ENCODE measurements at places on chromosomes 4 and X. TPM values are rescaled to one million over a fixed set of nuclear protein-coding genes. Genes with fewer than 3 reads are reported as not detected.

DUX4 gene
- not detected for polyA plus RNA-seq

NEUROG2 gene
- polyA plus RNA-seq = not detected

GUCY2F gene
- not detected for polyA plus RNA-seq

F11 gene
- 7.1 TPM for polyA plus RNA-seq

PABPC1L2A gene
- not detected for polyA plus RNA-seq

STIM2 gene
- 12.2 TPM for polyA plus RNA-seq

ARMCX4 gene
- polyA plus RNA-seq = 5.2 TPM

ZMAT1 gene
- polyA plus RNA-seq = 2.3 TPM

SRPK3 gene
- 0.32 TPM for polyA plus RNA-seq

XAGE1A gene
- not detected for polyA plus RNA-seq

HTRA3 gene
- polyA plus RNA-seq = 39.4 TPM

GAGE12H gene
- polyA plus RNA-seq = not detected

IL1RAPL2 gene
- not detected for polyA plus RNA-seq

GABRA4 gene
- 0.04 TPM for polyA plus RNA-seq

TLR7 gene
- polyA plus RNA-seq = not detected

CLCN5 gene
- 10.7 TPM for polyA plus RNA-seq

SMIM20 gene
- polyA plus RNA-seq = 40.8 TPM

MAP3K15 gene
- polyA plus RNA-seq = 0.21 TPM

FGA gene
- 579 TPM for polyA plus RNA-seq

RNF150 gene
- 2.4 TPM for polyA plus RNA-seq

DUSP9 gene
- 75.5 TPM for polyA plus RNA-seq

FUNDC2 gene
- 87.5 TPM for polyA plus RNA-seq

NKX3-2 gene
- polyA plus RNA-seq = 0.33 TPM

NHSL2 gene
- polyA plus RNA-seq = 5.0 TPM

CAMK2D gene
- 36.8 TPM for polyA plus RNA-seq

SLC7A11 gene
- polyA plus RNA-seq = 5.3 TPM

BTK gene
- 0.62 TPM for polyA plus RNA-seq

OPRPN gene
- not detected for polyA plus RNA-seq

ARHGAP4 gene
- polyA plus RNA-seq = 10.3 TPM

FAM13A gene
- 19.3 TPM for polyA plus RNA-seq

MAGED4B gene
- 233 TPM for polyA plus RNA-seq

OPN1MW gene
- polyA plus RNA-seq = not detected

OCIAD1 gene
- polyA plus RNA-seq = 207 TPM

DSPP gene
- polyA plus RNA-seq = not detected

TMPRSS11F gene
- 0.50 TPM for polyA plus RNA-seq

NSUN7 gene
- polyA plus RNA-seq = 4.6 TPM

NSG1 gene
- 70.1 TPM for polyA plus RNA-seq

ASB11 gene
- polyA plus RNA-seq = not detected

CLNK gene
- polyA plus RNA-seq = not detected

ARX gene
- polyA plus RNA-seq = 0.29 TPM

SLC4A4 gene
- polyA plus RNA-seq = 9.6 TPM

KIT gene
- 1.8 TPM for polyA plus RNA-seq

GBA3 gene
- 14.3 TPM for polyA plus RNA-seq

ADGRA3 gene
- 18.1 TPM for polyA plus RNA-seq

All from hepatocyte (in vitro differentiated cells).